Umbilical cord (tissue), 2 donors: ENCODE measurements at places on chromosomes 7 and 10.

GRCh38 chr7:5232874-5233273, 42.8 kb downstream of the WIPI2 start:
- DNase-seq, result no peak

DNA sequence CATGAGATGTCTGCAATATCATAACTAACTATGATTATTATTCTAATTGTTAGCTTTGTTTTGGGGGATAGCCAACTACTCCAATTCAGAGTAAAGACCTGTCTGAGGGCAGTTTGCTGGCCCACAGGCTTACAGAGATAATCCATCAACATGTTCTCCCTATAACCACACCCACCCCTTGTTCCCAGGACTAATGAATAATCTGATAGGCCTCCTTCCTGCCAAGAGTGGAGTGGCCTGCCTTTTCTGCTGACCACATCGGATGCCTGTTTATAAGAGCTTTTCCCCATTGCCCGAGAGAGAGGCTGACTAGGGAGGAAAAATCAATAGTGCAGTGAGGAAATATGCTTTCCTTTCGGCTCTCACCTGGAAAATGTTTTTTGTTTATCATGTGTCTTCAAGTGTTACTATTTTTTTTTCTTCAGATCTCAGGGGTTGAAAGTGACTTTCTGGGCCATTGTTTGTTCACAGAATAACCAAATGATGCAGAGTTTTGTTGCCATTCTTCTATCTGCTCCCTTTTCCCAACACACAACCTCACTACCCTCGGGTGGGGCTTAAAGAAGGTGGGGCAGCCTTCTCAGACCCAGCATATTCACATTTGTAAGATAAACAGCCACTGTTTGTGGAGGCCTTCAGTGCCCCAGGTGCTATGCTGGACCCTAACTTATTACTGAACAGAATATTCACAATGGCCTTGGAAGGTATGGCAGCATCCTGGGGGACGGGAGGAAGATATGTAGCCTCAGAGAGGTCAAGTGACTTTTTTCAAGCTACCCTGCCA, 38.4 kb downstream of the PLPP4 start:
- DNase-seq, result no peak

DNA sequence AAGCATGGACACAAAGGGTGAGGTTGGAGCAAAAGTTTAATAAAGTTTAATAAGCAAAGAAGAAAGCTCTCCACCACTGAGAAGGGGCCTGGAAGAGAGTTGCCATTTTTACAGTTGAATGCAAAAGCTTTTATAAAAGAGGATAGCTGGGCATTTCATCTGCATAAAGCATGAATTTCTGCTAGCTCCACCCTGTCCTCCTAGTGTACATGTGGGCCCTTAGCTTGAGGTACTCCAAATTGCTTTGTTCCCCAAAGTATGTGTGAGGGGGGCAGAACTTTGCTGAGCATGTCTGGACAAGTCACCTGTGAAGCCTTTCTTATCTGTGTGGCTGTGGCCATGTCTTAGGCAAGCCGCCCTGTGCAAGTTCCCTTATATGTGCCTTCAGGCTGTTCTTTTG, 22.6 kb upstream of the CROT start:
- no peak for DNase-seq

DNA sequence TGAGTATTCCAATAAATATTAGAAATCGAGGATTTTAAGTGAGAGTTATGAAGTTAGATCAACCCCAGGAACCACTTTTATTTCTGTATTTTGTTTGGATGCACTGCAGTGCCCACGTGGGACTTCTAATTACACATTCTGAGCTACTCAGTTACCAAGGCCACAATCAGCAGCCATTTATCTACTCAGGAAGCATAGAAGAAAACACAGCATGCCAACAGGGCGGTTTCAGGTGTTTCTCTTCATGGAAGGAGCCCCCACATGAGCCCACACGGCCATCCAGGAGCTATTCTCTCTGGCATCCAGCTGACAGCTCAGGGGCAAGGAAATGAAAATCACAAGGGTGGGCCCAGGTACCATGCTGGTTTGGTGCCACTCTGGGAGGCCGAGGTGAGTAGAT, 266.5 kb upstream of the MKLN1 start:
- no peak for DNase-seq

DNA sequence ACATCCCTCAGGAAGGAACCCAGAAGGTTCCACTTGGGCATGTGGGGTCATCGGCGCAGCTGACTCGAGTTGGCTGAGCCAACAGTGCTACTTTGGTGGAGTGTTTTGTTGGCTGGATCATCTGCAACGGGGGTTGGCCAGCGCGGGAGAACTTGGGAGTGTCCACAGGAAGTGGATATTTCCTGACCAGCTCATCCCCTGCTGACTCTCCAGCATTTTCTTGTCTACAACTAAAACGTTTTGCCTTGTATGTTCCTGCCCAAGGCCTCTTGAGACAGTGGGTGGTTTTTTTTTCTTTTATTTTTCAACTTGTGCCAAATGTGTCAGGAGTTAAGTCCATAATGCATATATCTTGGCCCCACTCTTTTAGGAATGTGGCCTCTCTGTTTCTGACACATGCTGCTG, 208.6 kb downstream of the ZNF365 start:
- peak; percentile 93 for DNase-seq

GRCh38 chr10:104485632-104486031, 132.0 kb downstream of the CFAP58 start:
- DNase-seq, result no peak

DNA sequence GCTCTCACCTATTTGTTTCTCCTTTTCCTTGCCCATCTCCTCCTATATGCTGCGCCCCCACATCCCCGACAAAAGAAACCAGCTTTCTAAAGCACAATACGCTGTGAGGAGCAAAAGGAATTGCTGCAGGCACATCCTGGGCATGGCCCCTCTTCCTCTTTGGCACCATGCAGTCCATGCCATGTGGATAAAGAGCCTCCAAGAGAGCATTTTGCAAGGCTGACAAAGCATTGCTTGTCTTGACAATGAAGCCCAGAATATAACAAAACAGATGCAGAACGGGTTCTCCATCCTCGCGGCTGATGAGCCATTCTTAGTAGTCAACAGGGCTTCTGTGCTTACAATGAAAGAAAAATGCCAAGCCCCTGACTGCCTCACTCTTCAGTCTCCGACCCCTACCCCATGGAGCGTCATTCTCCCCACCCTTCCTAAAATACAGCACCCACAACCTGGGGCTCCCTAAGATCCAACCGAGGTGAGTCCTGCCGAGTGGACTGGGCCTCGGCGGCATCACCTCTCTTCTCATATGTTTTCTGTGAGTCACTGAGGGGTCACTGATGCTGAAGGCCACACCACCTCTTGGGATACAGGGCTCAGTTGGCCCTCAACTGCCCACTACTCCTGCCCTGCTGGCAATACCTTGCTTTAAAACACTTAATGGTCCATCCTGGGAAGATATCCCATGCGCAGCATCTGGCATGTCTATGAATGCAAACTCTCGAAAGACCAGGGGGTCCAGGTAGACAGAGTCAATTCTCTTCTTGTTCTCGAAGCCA, 47.5 kb downstream of the GSDME start:
- no peak for DNase-seq
